ENCODE measurements at places on chromosomes 4 and X.

DNA sequence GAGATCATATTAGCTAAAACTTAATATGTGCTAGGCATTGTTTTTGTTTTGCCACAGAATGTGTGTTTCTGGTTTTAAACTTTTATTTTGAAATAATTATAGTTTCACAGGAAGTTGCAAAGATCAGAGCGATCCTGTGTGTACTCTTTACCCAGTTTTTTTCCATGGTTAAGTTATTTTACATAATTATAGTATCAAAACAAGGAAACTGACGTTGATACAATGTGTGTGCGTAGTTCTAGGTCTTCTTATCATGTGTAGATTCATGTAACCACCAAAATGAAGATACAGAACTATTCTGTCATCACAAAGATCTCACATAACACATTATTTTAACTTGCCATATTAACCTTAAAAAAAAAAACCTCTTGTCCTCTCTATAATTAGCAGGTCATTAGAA, 69.2 kb downstream of the BLTP1 start:
- DNase-seq, result no peak

DNA sequence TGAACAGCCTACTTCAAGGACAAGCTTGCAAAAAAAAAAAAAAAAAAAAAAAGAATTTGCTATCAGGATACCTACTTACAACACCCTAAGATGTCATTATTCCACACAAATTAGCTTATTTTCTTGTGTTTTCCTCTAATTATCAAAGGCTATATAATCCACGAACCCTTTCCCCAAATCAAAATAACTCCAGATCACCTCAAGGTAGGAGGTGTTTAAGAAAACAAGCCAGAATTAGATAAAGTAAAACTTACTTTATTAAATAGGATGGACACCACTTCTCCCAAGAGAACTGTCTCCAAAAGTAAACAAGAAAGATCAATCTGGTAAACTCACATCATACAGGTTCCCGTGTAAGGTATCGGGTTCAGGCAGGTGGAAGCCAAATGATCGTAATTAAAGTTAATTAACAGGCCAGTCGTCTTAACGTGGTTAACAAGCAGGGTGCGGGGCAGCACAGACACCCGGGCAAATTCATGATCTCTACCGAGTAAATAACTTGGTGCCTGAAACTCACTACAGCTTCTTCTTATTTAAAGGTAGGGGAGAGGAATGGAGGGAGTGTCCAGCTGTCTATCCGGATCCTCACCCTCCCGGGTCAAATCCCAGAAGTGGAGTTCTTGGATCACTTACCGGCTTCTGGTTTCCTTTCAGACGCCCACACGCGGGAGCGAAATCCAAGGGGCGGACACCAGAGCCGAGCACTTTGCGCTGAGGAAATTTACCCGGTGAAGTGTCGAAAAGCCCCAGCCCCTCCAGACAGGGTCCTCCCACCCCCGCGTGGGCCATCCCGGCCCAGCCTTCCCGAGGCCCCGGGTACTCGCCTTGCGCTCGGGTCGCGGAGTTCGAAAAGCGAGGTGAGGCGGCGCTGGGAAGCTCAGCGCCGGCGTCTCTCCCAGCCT, 708 bp downstream of the ARAP2 start:
- peak; percentile 68 for DNase-seq

GRCh38 chrX:122850326-122850725, 333.8 kb upstream of the GRIA3 start:
- DNase-seq, result peak; percentile 4

DNA sequence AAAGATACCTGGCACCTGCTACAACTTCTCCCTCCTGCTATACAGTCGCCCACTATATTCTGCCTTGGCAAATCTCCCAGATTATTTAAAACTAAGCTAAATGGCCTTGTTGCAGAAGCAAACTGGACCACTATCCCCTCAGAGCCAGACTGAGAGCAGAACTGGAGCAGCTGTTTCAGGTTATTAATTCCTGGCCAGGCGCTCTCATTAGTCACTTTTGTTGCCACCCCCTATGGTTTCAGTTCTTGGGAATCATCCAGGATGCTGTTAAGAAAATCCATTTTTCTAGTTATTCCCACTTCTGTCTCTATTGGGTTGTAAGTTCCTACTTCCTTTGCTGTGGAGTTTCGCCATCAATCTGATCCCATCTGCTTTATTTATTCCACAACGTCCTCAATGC, 30.1 kb downstream of the ADGRA3 start:
- DNase-seq, result no peak

DNA sequence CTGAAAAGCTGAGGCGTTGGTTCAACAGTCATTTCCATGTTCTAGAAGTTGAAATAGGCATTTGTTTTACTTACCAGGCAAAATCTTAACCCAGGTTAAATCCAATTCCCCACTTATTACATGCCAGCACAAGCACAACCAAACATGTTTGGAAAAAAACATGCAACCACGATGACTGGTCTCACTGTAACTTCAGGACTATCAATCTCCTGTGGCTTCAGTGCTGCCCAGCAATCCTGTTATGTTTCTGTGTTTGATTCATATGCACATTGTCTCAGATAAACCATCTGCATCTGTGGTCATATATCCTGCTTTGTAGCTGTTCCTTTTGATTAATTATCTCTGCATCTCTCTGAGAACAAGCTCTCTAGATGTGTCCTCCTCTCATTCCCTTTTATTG, 28.3 kb downstream of the PRDM8 start:
- no peak for DNase-seq

DNA sequence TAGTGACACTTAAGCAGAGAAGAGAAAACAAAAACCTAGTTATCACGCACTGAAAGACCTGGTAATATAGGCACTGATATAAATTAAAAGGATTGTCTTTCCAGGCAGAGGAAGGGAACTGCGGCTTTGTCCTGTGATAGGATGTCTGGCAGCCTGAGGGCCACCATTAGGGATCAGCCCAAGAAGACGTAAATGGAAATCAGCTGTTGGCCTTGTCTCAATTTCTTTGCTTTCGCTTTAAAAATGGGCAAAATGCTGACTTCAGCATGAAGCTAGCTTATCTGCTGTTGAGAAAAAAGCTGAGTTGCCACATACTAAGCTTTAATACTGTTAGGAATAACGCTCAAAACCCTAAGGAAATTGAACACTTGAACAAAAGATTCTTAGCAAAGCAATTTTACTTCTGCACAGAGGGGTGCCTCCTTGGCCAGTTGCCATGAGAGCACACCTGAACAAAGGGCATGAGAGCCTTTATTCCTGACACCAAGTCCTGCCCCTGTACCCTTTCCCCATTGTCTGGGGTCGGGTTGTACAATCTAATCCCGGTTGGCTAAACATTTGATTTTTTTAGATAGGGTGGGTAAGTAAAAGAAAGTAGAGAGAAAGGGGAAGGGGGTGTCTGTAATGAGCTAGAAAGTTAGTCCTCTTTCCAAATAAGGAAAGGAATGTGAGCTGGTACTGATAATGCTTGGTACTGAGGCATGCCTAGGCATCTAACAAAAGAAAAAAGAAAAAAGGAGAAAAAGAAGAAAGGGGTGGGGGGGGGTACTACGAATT, 85.1 kb upstream of the UCP1 start:
- DNase-seq, result no peak
